Ascending aorta (tissue), 2 donors: ENCODE measurements at places on chromosomes 2 and 18.

DNA sequence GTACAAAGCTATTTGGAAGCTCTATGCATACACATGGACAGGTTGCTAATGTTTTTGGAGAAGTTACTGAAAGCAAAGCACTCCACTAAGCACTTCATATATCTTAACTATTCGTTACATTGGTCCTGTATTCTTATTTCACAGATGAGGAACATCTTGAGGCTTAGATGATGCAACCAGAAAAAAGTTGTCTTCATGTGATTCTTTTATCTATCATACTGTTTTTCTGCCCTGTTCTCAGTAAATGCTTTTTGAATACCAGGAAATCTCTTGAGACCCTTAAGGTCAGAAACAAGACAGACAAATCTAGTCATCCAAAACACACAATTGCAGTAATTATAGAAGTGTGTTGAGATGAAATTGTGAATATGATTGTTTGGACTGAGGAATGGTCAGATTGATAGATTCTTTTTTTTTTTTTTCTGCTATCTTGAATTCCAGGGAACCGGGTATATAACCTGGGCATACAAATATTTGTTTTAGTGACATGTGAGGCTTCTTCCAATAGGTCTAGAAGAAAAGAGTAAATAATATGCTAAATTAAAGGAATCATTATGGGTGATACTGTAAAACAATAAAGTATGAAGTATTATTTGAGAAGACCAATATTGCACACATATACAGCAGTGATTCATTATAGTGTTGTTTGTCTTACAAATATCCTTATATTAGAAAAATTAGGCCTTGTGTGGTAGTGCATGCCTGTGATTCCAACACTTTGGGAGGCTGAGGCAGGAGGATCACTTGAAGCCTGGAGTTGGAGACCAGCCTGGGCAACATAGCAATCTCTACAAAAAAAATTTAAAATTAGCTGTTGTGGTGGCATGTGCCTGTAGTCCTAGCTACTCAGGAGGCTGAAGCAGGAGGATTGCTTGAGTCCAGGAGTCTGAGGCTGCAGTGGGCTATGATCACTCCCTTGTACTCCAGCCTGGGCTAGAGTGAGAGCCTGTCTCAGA lies 33.7 kb downstream of the EHBP1 start:
- no peak overlapping the region for H3K27ac ChIP-seq
- H3K27me3 ChIP-seq, result no peaks in the 10 kb centered on the region
- H3K4me3 ChIP-seq, result no peak overlapping the region
- no peaks in the 10 kb centered on the region for H3K4me1 ChIP-seq
- H3K36me3 ChIP-seq, result no peaks in the 10 kb centered on the region
- no peak for DNase-seq

GRCh38 chr18:22193466-22193865 lies 24.1 kb downstream of the GATA6 start:
- no peak for DNase-seq
- peaks cover 13% of the 10 kb centered on the region for H3K4me1 ChIP-seq
- H3K4me3 ChIP-seq, result peak overlapping the region; percentile 43
- H3K27ac ChIP-seq, result peak overlapping the region; percentile 97
- H3K27me3 ChIP-seq, result no peaks in the 10 kb centered on the region
- H3K36me3 ChIP-seq, result no peaks in the 10 kb centered on the region

DNA sequence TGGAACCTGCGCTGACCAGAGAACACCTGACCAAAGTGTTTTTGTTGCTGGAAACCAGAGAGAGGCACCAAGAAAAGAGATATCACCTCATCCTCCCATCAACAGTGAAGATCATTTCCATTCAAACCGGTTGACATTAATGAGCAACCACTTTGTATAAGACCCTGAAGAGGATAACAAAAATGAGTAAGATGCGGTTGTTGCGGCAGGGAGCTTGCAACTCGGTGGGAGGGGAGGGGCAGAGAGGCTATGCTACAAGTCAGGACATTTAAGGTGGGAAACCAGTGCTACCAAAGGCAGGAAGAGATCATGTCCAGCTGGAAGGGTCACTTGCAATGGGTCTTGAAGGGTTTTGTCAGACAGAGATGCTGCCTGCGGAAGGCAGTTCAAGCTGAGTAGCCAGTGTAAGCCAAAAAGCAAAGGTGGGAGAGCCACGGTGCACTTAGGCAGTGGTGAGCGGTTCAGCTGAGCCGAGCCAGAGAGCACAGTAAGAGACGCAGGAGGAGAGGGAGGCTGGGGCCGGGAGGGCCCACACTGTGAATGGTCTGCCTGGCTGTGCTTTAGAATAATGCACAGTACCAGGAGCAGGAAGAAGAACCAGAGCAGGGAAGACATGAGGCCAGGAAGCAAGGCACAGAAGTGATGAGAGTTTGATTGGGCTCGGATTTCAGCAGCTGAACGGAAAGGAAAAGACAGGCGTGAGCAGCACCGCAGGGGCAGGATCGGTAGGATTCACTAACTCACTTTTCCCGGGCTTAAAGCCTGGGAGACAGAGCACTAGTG lies 24.4 kb upstream of the DTNB start:
- H3K27ac ChIP-seq, result no peak overlapping the region
- H3K4me3 ChIP-seq, result no peak overlapping the region
- H3K36me3 ChIP-seq, result no peaks in the 10 kb centered on the region
- DNase-seq, result no peak
- H3K27me3 ChIP-seq, result no peaks in the 10 kb centered on the region

DNA sequence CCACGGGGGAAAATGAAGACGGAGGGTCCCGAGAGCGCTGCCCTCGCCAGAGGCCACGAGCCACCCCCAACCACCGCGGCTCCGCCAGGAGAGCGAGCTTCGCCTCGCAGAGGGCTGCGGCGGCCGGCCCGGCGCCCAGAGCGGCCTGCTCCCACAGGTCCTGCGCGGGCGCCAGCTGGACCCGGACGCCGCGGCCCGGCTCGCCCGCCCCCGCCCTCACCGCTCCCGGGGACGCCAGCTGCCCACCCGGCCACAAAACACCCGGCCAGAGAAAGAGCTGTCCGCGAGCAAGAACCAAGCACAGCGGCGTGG lies 709 bp downstream of the PTPN2 start:
- peak overlapping the region; percentile 88 for H3K4me3 ChIP-seq
- H3K27ac ChIP-seq, result peak overlapping the region; percentile 99
- H3K27me3 ChIP-seq, result no peaks in the 10 kb centered on the region
- H3K4me1 ChIP-seq, result no peaks in the 10 kb centered on the region
- H3K36me3 ChIP-seq, result no peaks in the 10 kb centered on the region

GRCh38 chr2:85954590-85955458 lies 66.0 kb upstream of the ST3GAL5 start:
- no peaks in the 10 kb centered on the region for H3K27me3 ChIP-seq
- H3K4me1 ChIP-seq, result no peaks in the 10 kb centered on the region
- no peak overlapping the region for H3K27ac ChIP-seq
- H3K36me3 ChIP-seq, result no peaks in the 10 kb centered on the region
- no peak overlapping the region for H3K4me3 ChIP-seq
- DNase-seq, result no peak

DNA sequence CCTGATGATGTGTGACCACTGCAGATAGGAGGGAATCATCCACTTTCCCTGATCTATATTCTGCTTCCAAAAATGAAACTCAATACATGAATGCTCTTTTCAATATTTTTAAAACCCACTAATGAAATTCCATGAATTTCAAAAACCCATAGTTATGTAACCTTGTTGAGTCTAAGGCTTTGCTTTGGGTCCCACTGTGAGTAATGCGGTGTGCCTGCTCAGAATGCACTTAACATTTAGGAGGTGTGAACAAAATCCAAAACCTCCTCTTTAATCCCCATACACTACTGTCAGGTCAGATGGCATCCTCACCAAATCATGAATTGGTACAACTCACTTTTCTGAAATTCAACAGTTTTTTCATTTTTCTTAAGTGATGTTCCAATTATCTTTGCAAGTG lies 50.4 kb downstream of the CCDC93 start:
- no peak overlapping the region for H3K4me3 ChIP-seq
- DNase-seq, result no peak
- no peaks in the 10 kb centered on the region for H3K27me3 ChIP-seq
- H3K27ac ChIP-seq, result no peak overlapping the region

- peak overlapping the region; percentile 74 for H3K27ac ChIP-seq
- no peak overlapping the region for H3K4me3 ChIP-seq
- no peaks in the 10 kb centered on the region for H3K36me3 ChIP-seq
- H3K4me1 ChIP-seq, result no peaks in the 10 kb centered on the region
- DNase-seq, result no peak
- no peaks in the 10 kb centered on the region for H3K27me3 ChIP-seq
These were observed 7.5 kb downstream of the WDPCP start for GRCh38 chr2:63580651-63581297.

DNA sequence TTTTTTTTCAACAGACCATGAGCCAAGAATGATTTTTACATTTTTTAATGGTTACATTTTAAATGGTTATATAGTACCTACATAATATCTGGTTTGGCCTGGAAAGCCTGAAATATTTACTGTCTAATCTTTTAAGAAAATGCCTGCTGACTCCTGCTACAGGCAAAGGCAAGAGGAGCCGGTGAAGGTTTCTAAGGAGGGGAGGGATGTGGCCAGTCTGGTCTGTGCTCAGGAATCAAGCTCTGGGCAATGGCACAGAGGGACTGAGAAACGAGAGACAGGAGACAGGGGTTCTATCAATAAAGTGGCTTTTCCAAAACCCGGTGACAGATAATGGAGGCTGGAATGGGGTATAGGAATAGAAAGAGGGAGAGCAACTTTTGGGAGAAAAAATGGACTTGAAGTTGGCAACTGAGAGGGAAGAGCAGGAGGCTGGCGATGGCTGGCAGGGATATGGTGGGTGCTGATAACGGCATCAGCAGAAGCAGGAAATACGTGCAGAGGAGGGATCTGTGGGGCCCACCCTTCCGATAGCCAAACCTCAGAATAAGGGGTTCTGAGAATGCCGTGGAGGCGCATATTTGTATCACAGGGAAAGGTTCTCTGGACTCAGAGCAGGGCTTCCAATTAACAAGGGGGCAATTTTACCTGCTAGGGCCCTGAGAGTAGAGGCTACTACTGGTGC lies 64.0 kb upstream of the DNMT3A start:
- H3K36me3 ChIP-seq, result no peaks in the 10 kb centered on the region
- no peak for DNase-seq
- no peak overlapping the region for H3K27ac ChIP-seq
- no peaks in the 10 kb centered on the region for H3K27me3 ChIP-seq

- no peaks in the 10 kb centered on the region for H3K4me1 ChIP-seq
- no peak for DNase-seq
- no peak overlapping the region for H3K27ac ChIP-seq
These were observed 187.6 kb downstream of the DOK6 start for GRCh38 chr18:69588301-69588700.

DNA sequence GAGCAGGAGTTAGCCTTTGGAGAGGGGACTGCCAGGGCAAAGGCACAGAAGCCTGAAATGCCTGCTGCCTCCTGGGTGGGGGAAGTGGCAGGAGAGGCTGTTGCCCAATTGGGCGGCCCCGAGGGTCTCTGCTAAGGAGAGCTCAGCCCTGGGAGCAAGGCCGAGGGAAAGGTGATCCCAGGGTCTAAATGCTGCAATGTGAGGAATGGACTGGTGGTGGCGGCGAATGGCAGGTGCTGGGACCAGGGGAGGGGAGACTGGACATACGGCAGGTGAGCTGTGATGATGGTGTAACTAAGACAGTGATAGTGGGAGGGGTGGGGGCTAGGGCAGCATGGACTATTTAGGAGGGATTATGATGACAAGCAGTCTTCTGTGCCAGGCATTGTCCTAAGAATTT lies 104.0 kb downstream of the DYSF start:
- H3K4me3 ChIP-seq, result no peak overlapping the region
- no peak for DNase-seq
- H3K36me3 ChIP-seq, result no peaks in the 10 kb centered on the region
- H3K4me1 ChIP-seq, result no peaks in the 10 kb centered on the region

- no peak overlapping the region for H3K27ac ChIP-seq
- DNase-seq, result no peak
- no peaks in the 10 kb centered on the region for H3K27me3 ChIP-seq
These were observed 139.7 kb downstream of the BCL11A start for GRCh38 chr2:60413814-60414168.

- H3K27ac ChIP-seq, result no peak overlapping the region
- DNase-seq, result no peak
- H3K27me3 ChIP-seq, result no peaks in the 10 kb centered on the region
These were observed 331 bp downstream of the SERPINE2 start for GRCh38 chr2:224038830-224039079.

DNA sequence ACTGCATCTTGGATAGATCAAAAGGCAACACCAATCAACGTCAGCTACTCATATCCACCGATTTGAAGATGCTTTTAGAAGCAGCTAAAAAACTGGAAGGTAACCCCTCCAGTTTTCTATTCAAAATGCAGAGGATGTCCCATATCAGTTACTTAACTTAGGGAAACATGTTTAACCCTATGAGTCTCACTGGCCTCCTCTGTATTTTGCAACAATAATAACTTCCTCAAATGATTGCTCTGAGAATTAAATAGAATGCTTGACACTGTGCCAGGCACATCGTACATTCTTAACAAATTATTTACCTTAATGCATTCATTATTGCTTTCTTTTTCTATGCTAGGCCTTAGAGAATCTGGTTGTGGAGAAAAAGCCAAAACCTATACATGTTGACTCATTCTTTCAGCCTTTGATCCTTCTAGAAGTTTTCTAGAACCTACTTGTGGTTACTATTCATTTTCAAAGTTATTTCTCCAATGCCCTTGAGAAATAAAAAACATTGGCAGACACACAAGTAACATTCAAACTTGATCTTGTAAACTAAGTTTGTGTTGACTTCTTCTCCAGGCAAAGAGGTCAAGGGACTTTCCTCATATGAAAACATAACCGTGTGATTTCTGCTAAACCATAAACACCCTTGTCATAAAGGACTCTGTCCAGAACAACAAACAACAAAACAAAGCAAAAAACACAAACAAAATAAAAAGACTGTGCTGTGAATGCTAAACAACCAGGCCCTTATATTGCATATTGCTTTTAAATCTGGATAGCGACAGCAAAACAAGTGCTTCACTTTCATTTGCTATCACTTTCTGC lies 4.6 kb downstream of the DOCK10 start:
- no peak overlapping the region for H3K4me3 ChIP-seq
- H3K4me1 ChIP-seq, result peaks cover under 1% of the 10 kb centered on the region
- no peak for DNase-seq

- no peak overlapping the region for H3K27ac ChIP-seq
- H3K4me3 ChIP-seq, result no peak overlapping the region
- no peaks in the 10 kb centered on the region for H3K27me3 ChIP-seq
- DNase-seq, result no peak
- H3K4me1 ChIP-seq, result peaks cover 10% of the 10 kb centered on the region
- H3K36me3 ChIP-seq, result no peaks in the 10 kb centered on the region
These were observed 192.2 kb downstream of the TTC32 start for GRCh38 chr2:19709553-19709952.

DNA sequence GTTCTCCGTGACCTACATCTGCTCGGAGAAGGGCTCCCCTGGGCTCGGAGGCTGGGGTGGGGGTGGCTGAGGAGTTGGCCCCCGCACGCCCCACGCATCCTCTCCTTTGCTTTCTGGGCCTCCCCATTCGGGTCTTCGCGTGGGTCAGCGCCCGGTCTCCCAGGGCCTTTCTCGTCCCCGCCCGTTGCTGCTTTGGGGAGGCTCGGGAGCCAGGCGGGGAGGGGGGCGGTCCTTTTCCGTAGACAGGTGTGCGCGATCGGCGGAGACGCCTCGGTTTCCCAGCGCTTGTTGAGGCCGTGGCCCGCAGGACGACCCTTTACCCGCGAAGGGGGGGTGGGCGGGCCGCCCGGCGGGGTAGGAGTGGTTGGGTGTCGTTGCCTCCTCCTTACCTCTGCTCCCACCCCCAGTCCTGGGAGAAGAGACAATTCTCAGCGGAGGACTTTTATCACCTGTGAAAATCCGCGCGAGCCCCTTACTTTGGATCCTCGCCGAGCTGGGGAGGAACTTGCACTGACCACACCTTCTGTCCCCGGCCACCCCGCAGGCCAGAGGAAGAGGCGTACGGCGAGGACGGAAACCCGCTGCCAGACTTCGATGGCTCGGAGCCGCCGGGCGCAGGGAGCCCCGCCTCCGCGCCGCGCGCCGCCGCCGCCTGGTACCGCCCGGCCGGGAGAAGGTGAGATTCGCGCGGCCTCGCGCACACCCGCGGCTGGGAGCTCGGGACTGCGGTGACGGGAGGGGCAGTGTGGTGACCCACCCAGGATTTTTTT lies 2.6 kb downstream of the ADCYAP1 start:
- H3K27me3 ChIP-seq, result peaks cover 51% of the 10 kb centered on the region
- no peak overlapping the region for H3K27ac ChIP-seq
- no peaks in the 10 kb centered on the region for H3K36me3 ChIP-seq
